ENCODE measurements at places on chromosomes 11 and 22. TPM values are rescaled to one million over a fixed set of nuclear protein-coding genes. Genes with fewer than 3 reads are reported as not detected.

Gene CHRM1
- total RNA-seq, result not detected

Gene CRYBB1
- not detected for total RNA-seq

Gene GGTLC2
- not detected for total RNA-seq

Gene SLC25A45
- total RNA-seq, result 2.8 TPM

Gene TCF20
- total RNA-seq, result 25.5 TPM

Gene OR8G5
- not detected for total RNA-seq

Gene LRRC51
- total RNA-seq, result 7.3 TPM

Gene APOA4
- not detected for total RNA-seq

Gene OR52A1
- not detected for total RNA-seq

Gene SYCE3
- not detected for total RNA-seq

Gene PAK1
- total RNA-seq, result 37.0 TPM

Gene OR2D2
- 0.28 TPM for total RNA-seq

Gene C11orf65
- total RNA-seq, result 0.85 TPM

Gene THAP7
- 27.0 TPM for total RNA-seq

Gene MYO18B
- total RNA-seq, result under 0.01 TPM

Gene SEPTIN5
- total RNA-seq, result 12.1 TPM

Gene PHF5A
- total RNA-seq, result 47.6 TPM

Gene OLFML1
- total RNA-seq, result 10.7 TPM

Gene MFNG
- 0.58 TPM for total RNA-seq

Gene FOXR1
- not detected for total RNA-seq
